Central memory CD8-positive, alpha-beta T cell (primary cell): ENCODE measurements at places on chromosomes 7 and 10.

- peak overlapping the region; percentile 83 for H3K4me3 ChIP-seq
- peaks cover 50% of the 10 kb centered on the region for H3K4me1 ChIP-seq
- peak; percentile 92 for DNase-seq
Measured at GRCh38 chr7:923108-924041, 31.1 kb downstream of the ADAP1 start.

- H3K36me3 ChIP-seq, result peaks cover 2% of the 10 kb centered on the region
- peaks cover 79% of the 10 kb centered on the region for H3K27me3 ChIP-seq
- no peak overlapping the region for H3K27ac ChIP-seq
- no peaks in the 10 kb centered on the region for H3K4me1 ChIP-seq
- no peak for DNase-seq
- H3K4me3 ChIP-seq, result no peak overlapping the region
Measured at GRCh38 chr7:26897928-26898327, 33.5 kb upstream of the SKAP2 start.

- DNase-seq, result no peak
- peaks cover 27% of the 10 kb centered on the region for H3K27me3 ChIP-seq
- no peak overlapping the region for H3K4me3 ChIP-seq
- H3K36me3 ChIP-seq, result peaks cover 1% of the 10 kb centered on the region
- H3K4me1 ChIP-seq, result no peaks in the 10 kb centered on the region
- H3K27ac ChIP-seq, result no peak overlapping the region
Measured at GRCh38 chr10:4541292-4541691, 284.7 kb upstream of the AKR1E2 start.

DNA sequence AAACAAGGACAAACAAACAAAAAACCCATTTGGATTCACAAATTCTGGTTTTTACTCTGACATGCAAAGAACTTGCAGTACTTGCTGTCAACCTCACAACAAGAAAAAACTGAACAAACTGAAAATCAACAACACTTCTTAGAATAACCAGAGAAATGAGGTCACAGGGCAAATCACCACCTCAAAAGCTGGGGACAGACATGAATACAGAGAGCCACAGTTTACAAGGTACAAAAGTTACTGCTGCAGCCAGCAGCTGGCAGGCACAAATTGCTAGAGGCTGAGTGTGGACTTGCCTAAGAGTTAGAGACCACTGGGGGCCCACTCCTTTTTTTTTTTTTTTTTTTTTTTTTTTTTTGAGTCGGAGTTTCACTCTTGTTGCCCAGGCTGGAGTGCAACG lies 15.0 kb upstream of the RNF32 start:
- DNase-seq, result no peak
- peaks cover 39% of the 10 kb centered on the region for H3K27me3 ChIP-seq
- H3K4me3 ChIP-seq, result no peak overlapping the region
- no peak overlapping the region for H3K27ac ChIP-seq

DNA sequence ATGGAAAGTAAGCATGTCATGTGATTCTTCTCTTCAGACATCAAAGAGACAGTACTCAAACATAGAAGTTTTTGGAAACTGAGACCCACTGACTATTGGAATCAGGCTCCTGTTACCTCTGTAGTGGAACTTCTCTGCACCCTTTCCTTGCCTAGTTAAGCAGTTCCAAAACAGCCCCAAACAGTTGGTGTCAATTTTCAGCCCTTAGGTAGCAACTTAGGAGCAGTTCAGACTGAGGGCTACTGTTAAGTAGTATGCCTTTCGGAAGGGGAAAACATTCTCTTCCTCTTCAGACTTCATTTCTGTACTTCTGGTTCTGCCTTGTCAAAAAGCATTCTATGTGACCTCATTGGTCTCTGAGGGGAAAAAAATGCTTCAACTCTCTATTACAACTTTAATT lies 85.7 kb downstream of the ZNF277 start:
- no peak overlapping the region for H3K27ac ChIP-seq
- H3K36me3 ChIP-seq, result peaks cover 9% of the 10 kb centered on the region
- H3K27me3 ChIP-seq, result no peaks in the 10 kb centered on the region
- no peak overlapping the region for H3K4me3 ChIP-seq

- no peaks in the 10 kb centered on the region for H3K27me3 ChIP-seq
- H3K27ac ChIP-seq, result peak overlapping the region; percentile 76
- H3K4me3 ChIP-seq, result peak overlapping the region; percentile 54
Measured at GRCh38 chr7:1926908-1927306, 256.8 kb downstream of the ELFN1 start.

GRCh38 chr7:40802497-40802896 lies 667.7 kb downstream of the SUGCT start:
- no peak for DNase-seq
- H3K4me3 ChIP-seq, result no peak overlapping the region
- H3K4me1 ChIP-seq, result no peaks in the 10 kb centered on the region
- H3K27ac ChIP-seq, result no peak overlapping the region

GRCh38 chr10:5628451-5629302 lies 37.7 kb downstream of the ASB13 start:
- peaks cover 36% of the 10 kb centered on the region for H3K27me3 ChIP-seq
- H3K4me3 ChIP-seq, result no peak overlapping the region
- peaks cover 6% of the 10 kb centered on the region for H3K4me1 ChIP-seq
- DNase-seq, result no peak
- H3K27ac ChIP-seq, result peak overlapping the region; percentile 38

- peak overlapping the region; percentile 91 for H3K4me3 ChIP-seq
- H3K4me1 ChIP-seq, result peaks cover 38% of the 10 kb centered on the region
- H3K36me3 ChIP-seq, result peaks cover 38% of the 10 kb centered on the region
- no peaks in the 10 kb centered on the region for H3K27me3 ChIP-seq
- DNase-seq, result no peak
Measured at GRCh38 chr7:6375348-6376101, 72.2 kb downstream of the DAGLB start.

GRCh38 chr10:33509231-33509831 lies 174.9 kb upstream of the NRP1 start:
- no peak overlapping the region for H3K27ac ChIP-seq
- H3K36me3 ChIP-seq, result no peaks in the 10 kb centered on the region
- peaks cover 10% of the 10 kb centered on the region for H3K27me3 ChIP-seq
- H3K4me1 ChIP-seq, result peaks cover 6% of the 10 kb centered on the region

DNA sequence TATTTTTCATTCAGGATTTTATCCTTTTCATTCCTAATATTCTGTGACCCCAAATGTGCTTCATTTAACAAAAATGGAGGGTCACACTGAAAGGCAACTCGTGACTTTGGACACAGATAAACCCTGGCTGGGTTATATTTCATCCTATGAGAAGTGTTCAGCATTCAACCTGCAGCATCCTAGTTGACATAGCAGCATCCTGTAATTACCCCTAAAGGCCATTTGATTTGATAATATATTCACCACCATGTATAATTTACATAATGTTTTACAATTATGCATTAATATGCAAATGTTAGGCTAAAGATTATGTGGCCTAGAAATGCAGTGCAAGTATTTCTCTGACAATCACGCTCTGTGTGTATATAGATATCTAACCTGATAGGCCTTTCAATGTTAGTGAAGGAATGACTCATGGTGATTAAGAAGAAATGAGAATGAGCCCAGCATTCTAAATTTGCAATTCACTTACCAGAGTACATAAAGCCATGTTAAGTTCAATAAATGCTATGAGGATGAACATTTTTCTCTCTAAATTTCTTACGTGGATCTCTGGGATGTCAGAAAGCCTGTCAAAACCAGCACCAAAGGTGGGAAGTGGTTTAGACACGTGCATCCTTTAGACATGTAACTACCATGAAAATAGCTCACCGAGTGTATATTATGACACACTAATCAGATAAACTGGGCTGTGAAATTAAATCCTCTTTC lies 337.7 kb upstream of the AOAH start:
- H3K4me1 ChIP-seq, result peaks cover 30% of the 10 kb centered on the region
- no peak overlapping the region for H3K4me3 ChIP-seq
- no peaks in the 10 kb centered on the region for H3K27me3 ChIP-seq

DNA sequence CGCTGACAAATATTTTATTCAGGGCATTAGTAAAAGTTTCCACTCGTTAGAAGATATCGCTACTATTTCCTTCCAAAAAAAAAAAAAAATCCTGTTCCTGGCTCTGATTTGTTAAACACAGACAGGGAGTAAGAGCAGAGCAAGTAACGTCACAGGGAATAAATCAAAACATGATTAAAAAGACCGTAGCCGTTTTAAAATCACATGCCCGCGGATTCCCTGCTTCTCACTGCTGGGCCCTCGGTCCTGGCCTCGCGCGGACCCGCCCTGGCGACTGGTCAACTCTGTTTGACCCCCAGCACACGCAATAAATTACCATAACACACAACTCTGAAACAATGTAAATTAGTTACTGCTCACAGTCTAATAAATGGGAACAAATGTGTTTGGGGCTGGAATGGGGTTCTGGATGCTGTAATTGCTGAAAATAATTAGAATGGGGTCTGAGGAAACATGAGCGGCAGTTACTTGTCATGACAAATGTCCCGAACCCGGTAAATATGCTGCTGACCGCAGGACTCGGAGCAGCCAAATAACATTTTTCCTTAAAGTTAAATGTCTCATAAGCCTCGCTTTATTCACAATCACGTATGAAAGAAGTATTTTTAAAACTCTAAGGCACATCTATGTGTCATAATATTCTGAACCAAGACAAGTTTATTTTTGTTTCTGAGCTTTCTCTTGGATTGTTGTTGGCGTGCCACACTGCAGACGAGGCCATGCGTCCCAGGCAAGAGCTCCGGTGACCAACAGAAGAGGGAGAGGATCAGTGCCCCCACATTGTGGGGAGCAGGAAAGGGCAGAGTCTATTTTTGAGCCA lies 17.9 kb downstream of the EBF3 start:
- H3K27me3 ChIP-seq, result peaks cover 33% of the 10 kb centered on the region
- H3K4me1 ChIP-seq, result no peaks in the 10 kb centered on the region
- no peak overlapping the region for H3K27ac ChIP-seq
- DNase-seq, result no peak

- no peak overlapping the region for H3K4me3 ChIP-seq
- peaks cover 5% of the 10 kb centered on the region for H3K36me3 ChIP-seq
- no peak overlapping the region for H3K27ac ChIP-seq
- H3K27me3 ChIP-seq, result peaks cover 15% of the 10 kb centered on the region
- no peak for DNase-seq
Measured at GRCh38 chr7:155210356-155210755, 87.3 kb upstream of the INSIG1 start.

DNA sequence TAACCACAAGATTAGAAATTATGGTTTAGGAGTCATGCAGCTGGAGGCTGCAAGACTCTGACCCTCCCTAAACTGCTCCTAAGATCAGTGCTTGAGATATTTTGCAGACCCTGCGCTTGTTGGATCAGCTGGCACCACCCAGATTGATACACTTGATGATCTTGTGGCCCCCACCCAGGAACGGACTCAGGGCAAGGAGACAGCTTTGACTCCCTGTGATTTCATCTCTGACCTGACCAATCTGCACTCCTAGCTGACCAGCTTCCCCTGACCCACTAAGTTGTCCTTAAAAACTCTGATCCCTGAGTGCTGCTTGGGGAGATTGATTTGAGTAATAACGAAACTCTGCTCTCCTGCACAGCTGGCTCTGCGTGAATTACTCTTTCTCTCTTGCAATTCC lies 8.0 kb upstream of the RAB18 start:
- no peak overlapping the region for H3K4me3 ChIP-seq
- no peaks in the 10 kb centered on the region for H3K36me3 ChIP-seq
- H3K27me3 ChIP-seq, result peaks cover 59% of the 10 kb centered on the region
- H3K4me1 ChIP-seq, result no peaks in the 10 kb centered on the region
- H3K27ac ChIP-seq, result no peak overlapping the region

DNA sequence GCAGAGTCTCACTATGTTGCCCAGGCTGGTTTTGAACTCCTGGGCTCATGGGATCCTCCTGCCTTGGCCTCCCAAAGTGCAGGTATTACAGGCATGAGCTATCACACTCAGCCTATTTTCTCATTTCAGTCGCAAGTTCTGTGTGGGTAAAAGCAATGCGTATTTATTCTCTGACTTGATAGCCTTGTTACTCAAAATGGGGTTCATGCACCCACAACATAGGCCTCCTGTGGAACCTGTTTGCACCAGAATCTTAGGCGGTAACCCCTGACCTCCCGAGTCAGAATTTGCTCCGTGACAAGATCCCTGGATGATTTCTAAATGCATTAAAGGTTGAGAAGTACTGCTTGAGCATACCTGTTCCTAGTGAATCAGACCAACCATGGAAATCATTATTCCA lies 7.3 kb downstream of the IL2RA start:
- H3K4me3 ChIP-seq, result peak overlapping the region; percentile 29
- H3K27ac ChIP-seq, result no peak overlapping the region
- DNase-seq, result peak; percentile 1
- H3K4me1 ChIP-seq, result peaks cover 60% of the 10 kb centered on the region
- no peaks in the 10 kb centered on the region for H3K27me3 ChIP-seq

DNA sequence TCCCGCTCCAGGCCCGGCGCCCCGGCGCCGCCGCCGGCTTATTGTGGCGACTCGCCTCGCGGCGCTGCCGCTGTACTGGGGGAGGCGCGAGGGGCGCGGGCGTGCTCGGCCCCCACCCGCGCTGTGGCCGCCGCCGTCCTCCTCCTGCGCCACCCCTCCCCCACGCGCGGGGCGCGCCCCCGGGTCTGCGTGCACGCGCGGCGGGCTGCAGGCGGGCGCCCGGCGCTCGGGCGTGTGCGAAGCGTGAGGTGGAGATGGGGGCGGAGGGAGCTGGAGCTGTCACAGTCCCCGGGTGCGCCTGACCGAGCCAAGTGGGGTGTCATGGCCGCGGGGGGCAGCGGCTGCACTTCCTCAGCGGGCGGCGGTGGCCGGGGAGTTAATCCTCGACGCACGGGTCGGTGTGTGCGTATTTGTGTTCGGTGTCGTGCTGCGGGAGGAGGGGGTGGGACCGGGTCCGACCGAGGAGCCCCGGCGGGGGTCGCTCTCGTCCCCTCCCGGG lies 672 bp downstream of the LCOR start:
- DNase-seq, result peak; percentile 83
- peaks cover 52% of the 10 kb centered on the region for H3K4me1 ChIP-seq
- H3K4me3 ChIP-seq, result peak overlapping the region; percentile 92
- no peaks in the 10 kb centered on the region for H3K27me3 ChIP-seq

DNA sequence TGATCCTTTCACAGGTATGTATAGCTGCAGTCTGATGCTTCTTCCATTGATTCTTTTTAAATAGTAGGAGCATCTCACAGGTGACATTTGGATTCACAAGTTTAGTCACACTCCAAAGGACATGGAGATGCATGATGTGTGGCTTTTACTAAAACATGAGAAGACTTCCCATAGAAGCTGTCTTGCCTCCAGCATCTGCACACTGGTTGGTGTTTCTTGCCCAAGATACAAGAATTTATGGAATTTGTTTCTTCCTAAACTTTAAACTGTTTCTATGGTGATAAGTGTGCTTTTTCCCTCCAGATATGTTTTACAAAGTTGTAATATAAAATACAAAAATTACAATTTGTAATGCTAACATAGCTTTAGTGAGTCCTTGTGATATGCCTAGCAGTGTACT lies 24.2 kb downstream of the ADIRF start:
- no peak for DNase-seq
- H3K36me3 ChIP-seq, result no peaks in the 10 kb centered on the region
- H3K27me3 ChIP-seq, result peaks cover 42% of the 10 kb centered on the region
- H3K4me1 ChIP-seq, result no peaks in the 10 kb centered on the region
- no peak overlapping the region for H3K4me3 ChIP-seq
- no peak overlapping the region for H3K27ac ChIP-seq

DNA sequence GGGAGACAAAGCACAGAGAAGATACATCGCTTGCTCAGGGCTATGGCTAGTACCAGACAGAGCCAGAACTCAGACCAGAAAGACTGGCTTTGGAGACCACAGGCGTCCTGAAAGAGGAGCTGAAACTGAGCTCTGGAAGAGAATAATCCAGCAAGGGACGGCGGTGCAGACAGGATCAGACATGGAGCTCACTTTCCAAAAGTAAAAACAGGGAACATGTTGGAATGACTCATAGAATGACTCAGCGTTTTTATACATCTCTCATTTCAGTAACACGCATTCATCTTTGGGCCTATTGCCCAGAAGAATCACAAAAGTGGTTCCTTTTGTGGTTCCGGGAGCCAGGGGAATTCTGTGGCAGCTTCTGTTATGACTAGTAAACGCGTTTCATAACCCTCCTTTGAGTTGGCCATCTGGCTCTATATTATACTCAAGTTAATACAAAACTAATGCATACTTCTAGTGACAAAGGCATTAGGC lies 37.2 kb downstream of the PLEKHS1 start:
- H3K27me3 ChIP-seq, result peaks cover 31% of the 10 kb centered on the region
- no peak for DNase-seq
- peaks cover 2% of the 10 kb centered on the region for H3K36me3 ChIP-seq
- no peak overlapping the region for H3K4me3 ChIP-seq
